Caki2 (cell line): ENCODE measurements at places on chromosomes 7 and 10.

DNA sequence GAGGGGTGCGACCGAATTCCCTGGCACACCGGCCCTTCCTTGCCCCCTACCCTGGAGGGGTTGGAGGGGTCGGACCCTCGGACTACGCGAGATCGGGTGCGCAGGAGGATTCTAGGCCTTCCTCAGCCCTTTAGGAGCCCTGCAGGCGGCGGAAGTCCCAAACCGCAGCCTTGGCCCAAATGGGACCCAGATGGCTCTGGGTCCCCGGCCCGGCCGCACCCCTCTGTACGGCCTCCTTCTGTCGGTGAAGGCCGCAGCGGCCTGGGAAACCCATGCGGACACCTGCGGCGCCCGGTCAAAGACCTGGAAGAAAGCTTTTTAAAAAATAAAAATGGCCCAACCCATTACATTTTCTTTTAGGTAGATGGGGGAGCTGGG, 2.4 kb upstream of the VAX1 start:
- no peak for DNase-seq

DNA sequence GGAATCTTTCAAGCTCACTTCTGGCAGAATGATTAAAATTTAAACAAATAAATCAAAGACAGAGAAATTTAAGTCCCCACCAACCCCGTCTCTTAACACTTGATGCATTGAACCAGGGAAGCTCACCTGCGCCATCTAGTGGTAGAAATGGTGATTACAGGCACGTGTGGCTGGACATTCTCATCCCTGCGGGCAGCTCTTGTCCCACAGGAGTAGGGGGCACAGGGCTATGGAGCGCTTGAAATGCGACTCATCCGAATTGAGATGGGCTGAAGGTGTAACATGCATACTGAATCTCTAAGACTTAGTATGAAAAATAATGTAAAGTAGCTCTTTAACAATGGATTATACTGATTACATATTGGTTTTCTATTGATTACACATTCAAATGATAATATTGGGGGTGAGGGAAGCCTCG, 24.8 kb upstream of the SLIT1 start:
- peak; percentile 37 for DNase-seq

DNA sequence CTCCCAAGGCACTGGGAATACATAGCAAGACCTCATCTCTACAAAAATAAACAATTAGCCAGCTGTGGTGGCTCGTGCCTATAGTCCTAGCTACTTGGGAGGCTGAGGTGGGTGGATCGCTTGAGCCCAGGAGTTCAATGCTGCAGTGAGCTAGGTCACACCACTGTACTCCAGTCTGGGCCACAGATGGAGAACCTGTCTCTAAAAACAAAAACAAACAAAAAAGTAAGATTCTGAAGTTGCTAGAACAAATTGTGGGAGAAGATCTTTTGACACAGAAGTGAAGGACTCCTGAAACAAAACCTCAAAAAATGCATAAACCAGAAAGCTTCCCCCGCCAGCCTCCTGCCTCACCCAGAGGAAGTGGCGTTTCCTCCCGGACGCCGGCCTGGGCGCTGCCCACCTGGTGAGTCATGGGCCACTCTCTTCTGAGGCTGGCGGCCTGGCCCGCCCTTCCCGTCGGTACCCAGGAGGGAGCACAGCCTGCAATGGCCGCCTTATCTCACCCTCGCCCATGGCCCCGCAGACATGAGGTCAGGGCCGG, 25.4 kb upstream of the ELN start:
- DNase-seq: peak; percentile 6

GRCh38 chr7:39924122-39924521, 25.9 kb upstream of the CDK13 start:
- DNase-seq: no peak

- DNase-seq: peak; percentile 84
Observed at GRCh38 chr10:44963772-44964633, 4.4 kb downstream of the RASSF4 start.

GRCh38 chr7:151484971-151485707, 34.6 kb downstream of the RHEB start:
- peak; percentile 55 for DNase-seq

- DNase-seq: no peak
Observed at GRCh38 chr10:84224411-84225028, 824 bp downstream of the LRIT2 start.

DNA sequence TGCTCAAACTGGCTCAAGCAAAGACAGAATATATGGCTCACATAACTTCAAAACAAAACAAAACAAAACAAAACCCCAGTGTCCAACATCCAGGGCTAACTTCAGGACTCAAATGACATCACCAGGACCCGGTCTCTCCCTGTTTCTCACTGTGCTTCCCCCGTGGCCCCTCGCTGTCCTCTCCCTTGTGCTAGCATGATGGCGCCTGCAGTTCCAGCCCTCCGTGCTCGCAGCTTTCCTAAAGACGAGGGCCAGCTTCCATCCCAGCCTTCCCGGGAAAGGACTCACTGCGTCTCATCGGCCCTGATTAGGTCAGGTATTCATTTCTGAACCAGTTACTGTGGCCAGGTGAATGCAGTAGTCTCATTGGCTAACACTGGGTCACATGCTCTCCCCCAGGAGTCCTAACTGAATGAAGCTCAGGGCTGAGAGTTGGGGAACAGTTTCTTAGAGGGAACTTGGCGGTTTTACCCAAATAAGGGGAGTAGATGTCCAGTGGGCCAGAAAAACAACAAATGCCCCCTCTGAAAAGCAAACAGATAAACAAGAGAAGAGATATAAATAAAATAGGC, 33.0 kb upstream of the CTBP2 start:
- no peak for DNase-seq

GRCh38 chr7:108452707-108453106, 3.5 kb downstream of the NRCAM start:
- peak; percentile 51 for DNase-seq

GRCh38 chr7:99124236-99124635, 19.7 kb downstream of the SMURF1 start:
- no peak for DNase-seq

- DNase-seq: no peak
Observed at GRCh38 chr10:14240253-14241189, 90.2 kb downstream of the FRMD4A start.

- DNase-seq: no peak
Observed at GRCh38 chr10:2173327-2173726, 436.0 kb upstream of the ADARB2 start.

DNA sequence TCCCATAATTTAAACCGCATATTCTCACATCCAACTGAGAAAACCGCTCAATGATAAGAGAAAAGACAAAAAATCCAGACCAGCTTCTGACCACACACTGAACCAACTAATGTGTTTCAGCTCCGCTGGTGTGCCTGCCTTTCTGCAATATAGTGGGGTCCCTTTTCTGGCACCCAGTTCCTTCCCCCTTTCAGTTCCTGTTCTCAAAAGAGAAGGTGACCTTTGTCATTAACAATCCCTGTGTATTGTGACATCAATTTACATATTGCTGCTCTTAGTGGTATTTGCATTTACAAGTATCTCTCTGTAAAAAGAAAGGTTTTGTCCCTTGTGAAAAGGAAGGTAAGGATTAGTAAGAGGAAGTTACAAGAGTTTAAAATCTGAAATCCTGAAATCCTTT, 1.4 kb downstream of the PPP1R17 start:
- no peak for DNase-seq

DNA sequence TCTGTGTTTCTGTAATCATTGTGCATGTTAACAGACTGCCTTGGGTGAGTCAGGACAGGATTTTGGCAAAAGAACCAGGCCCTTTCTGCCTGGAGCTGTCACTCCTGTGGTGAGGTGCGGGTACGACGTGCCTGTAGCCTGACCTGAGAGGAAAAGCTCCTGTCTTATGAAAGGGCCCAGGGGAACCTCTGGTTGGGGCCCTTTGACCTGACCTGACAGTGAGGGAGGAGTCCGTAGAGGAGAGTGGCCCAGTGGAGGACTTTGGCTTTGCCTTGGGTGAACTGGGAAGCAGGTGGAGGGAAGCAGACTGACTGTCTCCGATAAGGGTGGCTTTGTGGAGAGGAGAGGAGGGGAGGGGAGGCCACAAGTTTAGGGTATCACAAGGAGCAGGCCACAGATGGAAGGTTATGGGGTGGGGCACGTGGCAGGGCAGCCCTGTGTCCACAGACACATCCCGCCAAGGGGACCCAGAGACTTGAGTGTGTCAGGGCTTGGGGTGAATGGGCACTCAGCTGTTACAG, 6.9 kb downstream of the PFKP start:
- DNase-seq: no peak

DNA sequence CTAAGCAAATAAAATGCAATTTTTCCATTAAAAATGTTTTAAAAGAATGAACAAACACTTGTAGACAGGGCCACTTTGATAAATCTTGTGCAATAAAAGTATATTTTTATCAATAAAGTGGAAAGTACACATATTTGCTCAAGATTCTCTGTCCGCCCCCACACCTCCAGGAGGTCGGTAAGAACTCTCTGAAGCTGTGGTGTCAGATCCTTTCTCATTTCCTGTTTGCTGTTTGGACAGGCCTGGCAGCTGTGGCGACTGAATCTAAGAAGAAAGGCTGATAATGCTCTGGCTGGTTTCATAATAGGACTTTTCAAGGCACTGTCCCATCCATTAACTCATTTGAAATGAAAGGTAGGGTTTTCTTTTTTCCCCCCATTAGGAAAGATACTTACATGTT, 15.3 kb upstream of the ASB4 start:
- DNase-seq: no peak

- no peak for DNase-seq
Observed at GRCh38 chr7:11341285-11341944, 367.7 kb downstream of the PHF14 start.

- no peak for DNase-seq
Observed at GRCh38 chr7:73895626-73896025, 34.7 kb downstream of the TMEM270 start.

DNA sequence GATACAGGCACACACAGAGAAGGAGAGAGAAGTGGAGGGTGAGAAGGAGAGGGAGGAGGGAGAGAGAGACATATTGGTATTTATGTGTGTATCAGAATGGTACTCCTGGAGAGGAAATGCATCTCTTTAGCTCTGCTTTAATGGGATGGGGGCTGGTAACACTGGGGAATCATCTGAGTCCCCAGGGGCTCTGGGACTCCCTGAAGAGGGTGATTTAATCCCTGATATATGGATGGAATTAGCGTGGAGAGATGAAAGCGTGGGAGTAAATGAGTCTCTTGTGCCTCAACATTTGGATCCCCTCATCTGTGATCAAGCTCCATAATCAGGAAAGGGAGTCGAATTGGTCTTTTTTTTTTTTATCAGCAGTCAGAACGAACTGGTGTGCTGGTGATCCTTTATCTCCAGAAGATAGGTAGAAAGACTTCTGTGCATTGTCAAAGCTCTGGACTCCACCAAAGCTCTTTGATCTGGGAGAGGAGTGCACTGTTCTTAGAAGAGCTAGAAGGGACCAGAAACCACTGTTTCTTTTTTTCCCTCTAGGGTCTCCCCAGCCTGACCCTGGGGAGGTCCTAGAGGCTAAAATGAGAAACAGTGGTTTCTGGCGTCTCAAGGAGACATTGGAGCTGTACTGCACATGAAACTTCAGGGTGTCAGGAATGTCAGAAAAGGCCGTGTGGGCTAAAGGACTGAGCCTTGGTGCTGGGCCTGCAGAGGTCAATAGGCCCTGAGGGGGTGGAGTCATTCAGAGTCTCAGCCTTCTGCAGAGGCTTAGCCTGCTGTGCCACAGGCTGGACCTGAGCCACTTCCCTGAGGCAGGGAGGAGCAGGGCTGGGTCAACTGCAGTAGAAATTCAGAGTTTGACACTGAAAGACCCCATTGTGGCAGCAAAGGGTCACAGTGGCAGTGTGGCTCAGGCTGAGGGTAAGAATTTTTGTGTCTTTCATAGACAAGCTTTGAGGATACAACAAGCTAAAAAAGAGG, 234.4 kb upstream of the SLC26A5 start:
- DNase-seq: no peak

GRCh38 chr10:126581648-126582046, 88.8 kb downstream of the C10orf90 start:
- DNase-seq: no peak

DNA sequence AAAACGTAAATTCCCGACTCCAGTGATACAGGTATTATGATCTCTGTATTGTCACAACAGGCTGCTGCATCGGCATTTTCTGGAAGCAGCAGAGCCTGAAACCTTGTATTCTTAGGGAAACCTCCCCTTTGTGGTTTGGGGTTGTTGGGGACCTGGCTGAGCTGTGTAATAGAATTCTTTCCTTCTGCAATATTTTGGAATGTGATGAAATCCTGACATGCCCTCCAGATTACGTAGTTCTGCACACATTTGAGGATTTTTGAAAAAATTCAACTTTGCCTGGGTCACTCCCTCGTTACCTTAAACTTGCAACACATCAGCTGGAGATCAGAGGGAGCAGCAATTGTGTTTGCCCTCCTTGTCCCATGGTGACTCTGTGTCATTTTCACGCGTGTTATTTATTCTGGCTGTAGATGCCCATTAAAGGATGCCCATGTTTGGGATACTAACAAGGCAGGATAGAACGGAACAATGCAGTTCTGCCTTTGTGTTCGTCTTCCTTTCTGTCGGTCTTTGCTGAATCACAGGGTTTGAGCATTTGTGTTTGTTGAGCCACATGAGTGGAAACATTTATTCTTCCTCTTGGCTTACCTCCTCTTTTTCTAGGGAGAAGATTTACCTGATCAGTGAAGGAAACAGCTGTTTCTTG, 181.7 kb downstream of the TCF7L2 start:
- no peak for DNase-seq

- no peak for DNase-seq
Observed at GRCh38 chr7:11753433-11753832, 78.6 kb downstream of the THSD7A start.

GRCh38 chr7:7103343-7104313, 78.7 kb upstream of the C1GALT1 start:
- peak; percentile 40 for DNase-seq

- no peak for DNase-seq
Observed at GRCh38 chr7:75889223-75889825, 10.5 kb downstream of the RHBDD2 start.

- no peak for DNase-seq
Observed at GRCh38 chr10:109259293-109259692, 664.0 kb downstream of the XPNPEP1 start.

GRCh38 chr7:119096683-119097082, 872.2 kb downstream of the ANKRD7 start:
- no peak for DNase-seq

DNA sequence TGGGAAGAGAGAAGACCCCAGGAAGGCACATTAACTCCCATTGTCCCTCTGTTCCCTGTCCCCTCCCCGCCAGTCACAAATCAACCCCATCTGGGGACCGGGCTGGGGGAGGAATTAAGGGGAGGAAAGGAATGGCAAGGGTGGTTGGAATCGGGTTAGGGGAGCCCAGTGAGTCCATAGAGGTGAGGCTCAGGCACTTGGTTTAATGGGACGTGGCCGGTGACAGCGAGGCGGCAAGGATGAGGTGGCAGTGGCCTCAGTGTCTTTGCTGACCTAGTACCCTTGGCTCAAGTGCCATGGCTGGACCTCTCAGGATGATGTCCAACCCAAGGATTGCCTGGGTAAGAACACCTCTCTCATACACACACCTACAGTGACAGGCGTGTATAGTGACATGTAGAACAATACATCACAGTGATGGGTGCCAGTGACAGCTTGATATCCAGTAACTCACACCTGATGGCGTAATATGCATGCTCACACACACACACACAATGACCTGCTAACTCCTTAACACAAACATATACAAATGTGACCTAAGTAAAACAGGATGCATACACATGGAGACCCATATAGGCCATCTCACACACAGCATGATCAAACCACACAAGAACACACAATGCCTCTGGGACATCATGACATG, 12.3 kb downstream of the KCNIP2 start:
- no peak for DNase-seq

GRCh38 chr7:108503112-108504026, 22.6 kb downstream of the PNPLA8 start:
- DNase-seq: no peak

GRCh38 chr10:78302739-78302988, 269.0 kb downstream of the RPS24 start:
- DNase-seq: no peak

GRCh38 chr7:103666326-103666725, 220.3 kb upstream of the SLC26A5 start:
- DNase-seq: no peak
